HFF-Myc (cell line): ENCODE measurements at places on chromosomes 2 and 18.

DNA sequence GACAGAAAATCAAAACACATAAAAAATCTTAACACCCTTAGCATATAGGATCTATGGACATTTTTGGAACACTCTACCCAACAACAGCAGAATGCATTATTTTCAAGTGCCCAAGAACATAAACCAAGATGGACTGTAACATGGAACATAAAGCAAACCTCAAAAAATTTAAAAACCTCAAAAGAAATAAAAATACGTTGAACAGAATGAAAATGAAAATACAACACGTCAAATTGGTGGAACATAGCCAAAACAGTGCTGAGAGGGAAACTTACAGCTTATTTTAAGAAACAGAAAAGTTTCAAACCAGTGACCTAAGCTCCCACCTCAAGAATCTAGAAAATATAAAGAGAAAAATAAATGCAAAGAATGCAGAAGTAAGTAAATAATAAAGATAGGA is 58.3 kb upstream of the BCL2L11 start:
- no peak for DNase-seq

DNA sequence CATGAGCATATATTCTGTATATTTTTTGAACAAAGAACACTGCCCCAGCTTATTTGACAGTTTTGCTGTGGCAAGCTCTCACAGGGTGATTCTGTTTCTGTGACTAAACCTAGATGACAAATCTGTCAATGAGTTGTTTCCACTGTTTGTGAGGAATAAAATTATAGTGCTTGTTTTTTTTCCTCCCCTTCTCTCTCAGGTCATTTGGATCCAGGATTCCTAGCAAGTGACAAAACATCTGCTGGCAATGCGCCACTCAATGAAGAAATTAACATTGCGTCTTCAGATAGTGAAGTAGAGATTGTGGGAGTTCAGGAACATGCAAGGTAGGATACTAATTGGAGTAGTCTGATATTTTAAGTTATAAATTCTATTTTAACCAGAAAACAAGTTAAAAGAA is 149.3 kb downstream of the HAUS1 start:
- DNase-seq: no peak

DNA sequence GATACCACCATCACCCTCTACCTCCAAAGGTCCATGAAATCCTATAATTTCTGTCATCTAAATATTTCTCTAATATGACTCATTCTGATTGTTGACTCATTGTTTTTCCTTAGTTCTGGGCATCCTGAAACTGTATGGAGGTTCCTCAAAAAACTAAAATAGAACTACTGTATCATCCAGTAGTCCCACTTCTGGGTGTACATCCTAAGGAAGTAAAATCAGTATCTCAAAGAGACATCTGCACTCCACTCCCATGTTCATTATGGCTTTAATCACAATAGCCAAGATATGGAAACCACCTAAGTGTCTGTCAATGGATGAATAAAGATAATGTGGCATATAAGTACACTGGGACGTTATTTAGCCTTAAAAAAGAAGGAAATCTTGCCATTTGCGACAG is 125.8 kb upstream of the MYO3B start:
- DNase-seq: no peak

DNA sequence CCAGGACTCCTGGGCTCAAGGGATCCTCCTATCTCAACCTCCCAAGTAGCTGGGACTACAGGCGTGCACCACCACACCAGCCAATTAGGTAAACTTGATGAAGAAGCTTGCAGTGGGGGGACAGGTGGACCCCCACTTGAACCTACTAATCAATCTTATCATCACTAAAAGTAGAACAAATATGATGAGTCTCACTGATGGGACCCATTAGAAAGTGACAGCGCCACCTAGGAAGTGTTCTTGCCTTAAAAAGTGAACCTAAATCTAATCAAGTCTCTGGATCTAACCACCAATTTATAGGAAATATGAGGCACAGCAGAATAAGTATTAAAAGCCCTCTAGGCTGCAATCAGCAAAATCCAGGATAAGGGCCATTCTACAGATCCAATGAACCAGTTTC is 79.2 kb downstream of the BIN1 start:
- no peak for DNase-seq

DNA sequence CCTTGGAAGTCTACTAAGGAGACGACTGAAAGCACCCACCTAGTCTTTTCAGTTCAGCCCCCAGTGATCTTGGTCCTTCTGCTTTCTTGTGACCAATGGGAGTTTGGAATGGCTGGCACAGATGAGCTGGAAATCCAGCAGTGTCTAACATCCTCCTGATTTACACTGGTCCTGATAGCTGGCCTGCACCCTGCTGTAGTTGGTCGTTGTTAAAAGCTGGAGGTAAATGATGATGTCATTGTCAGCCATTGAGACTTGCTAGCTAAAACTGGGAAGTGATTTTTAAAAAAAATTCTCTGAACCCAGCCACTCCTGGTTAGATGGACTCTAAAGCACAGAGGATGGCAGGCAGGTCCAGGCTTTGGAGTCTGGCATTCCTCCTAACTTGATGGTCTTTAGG is 19.3 kb downstream of the CCT7 start:
- no peak for DNase-seq

DNA sequence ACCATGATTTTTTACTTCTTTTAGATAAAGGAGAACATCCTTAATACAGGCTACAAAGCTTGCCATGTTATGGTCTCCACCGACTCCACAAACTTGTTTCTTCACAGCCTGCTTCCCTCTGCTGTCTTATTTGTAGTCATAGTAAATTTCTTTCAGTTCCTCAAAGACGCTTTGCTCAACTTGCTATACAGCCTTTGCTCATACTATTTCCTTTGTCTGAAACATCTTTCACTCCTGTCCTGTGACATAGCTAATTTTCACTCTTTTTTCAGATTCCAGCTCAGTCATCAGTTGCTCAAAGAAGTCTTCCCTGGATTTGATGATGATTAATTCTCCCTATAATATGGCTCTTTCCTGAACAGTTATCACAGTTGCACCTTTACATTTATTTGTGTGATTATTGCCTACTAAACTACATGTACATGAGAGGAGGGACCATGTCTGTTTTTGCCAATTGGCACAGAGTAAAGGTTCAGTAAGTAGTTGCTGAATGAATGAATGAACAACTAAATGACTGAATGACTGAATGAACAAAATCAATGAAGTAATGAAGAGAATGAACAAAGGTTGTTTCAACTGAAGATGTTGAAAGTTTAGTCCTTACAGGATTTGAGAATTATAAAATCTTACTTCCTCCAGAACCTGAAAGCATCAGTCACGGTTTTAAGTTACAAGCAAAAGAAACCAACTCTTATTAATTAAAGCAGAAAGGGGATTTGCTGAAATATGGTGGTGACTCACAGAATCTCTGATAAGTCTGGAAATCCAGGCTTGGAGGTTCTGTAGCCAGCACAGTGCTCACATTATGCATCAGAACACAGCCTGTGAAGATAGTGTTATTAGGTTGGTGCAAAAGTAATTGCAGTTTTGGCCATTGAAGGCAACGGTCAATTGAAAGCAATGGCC is 186.4 kb upstream of the FAM98A start:
- DNase-seq: no peak

DNA sequence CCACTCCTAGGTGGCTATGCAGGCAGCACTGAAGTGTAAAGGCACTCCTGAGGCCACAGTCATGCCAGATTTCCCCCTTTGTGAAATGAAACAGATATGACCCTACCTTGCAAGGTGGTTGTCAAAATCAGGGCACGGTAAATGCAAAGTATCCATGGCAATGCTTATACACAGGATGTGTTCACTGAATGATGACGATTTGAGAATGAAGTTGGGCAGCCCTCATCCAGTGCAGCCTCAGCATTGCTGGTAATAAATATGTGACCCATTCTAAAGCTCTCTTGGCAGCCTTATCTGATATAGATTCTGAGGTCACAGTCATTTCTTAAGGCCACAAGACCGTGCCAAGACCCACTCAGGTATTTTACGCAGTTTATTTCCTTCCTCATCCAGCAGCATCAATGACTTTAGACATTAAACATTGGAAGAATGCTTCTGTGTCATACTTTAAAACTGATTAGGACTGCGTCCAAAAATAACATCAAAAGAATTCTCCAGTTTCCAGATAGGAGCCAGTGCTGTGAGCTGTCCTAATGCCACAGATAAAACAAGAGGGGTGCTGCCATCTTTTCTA is 125.5 kb upstream of the SERTAD2 start:
- no peak for DNase-seq

GRCh38 chr2:70674636-70675430 is 93.2 kb downstream of the ADD2 start:
- no peak for DNase-seq

- no peak for DNase-seq
These were observed 26.8 kb downstream of the SERPINB4 start for GRCh38 chr18:63617049-63617914.

DNA sequence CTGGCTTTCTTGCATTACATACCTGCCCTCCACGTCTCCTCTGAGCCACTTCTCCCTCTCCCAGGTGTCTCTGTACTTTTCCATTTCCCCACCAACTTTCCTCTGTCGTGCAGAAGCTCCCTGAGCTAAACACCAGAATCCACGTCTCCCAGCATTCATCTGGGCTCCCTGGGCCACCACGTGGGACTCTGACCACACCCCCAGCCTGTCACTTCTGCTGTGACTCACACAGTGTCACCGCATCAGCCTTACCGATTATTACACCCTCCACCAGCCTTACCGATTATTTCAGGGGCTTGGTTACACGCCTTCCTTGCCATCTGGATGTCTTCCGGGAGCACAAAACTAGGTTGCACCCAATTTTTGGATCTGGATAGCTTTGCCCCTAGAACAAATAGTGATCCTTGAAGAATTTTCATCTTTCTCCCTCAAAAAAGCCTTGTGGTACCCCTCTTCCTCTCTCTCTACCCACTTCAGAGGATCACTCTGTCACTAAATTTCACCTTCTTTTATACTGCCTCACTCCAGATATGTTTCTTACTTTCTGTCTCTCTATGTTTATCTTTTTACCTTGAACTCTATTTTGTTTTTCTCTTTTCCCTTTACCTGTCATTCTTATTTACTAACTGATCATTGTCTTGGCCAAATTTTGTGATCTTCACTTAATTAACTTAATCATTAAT is 136.9 kb upstream of the CAB39 start:
- no peak for DNase-seq

GRCh38 chr18:12442946-12443345 is 35.2 kb downstream of the PRELID3A start:
- DNase-seq: no peak

DNA sequence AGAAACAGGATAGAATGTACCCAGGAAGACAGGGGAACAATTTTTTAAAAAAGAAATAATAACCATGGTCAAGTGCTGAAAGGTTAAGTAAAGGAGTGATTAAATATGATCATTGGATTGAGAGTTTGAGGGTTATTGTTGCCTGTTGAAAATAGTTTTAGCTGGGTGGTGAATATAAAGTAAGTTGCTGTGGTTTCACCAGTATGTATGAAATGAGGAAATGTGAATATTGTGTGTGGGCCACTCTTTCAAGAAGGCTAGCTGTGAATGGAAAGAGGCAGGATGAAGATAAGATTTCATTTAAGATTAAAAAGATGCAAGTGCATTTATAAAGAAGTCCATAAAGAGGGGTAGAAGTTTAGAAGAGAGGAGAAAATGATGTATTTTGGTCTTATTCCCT is 53.8 kb downstream of the GULP1 start:
- DNase-seq: no peak
